Adrenal gland (tissue), 19 donors: ENCODE measurements at places on chromosomes 5 and 9. TPM values are rescaled to one million over a fixed set of nuclear protein-coding genes. Genes with fewer than 3 reads are reported as not detected.

- DNase-seq = no peak
Observed at GRCh38 chr9:85859765-85860164, 81.2 kb upstream of the NAA35 start.

RAD17 gene
- 25.2 TPM for total RNA-seq

PFN3 gene
- total RNA-seq = not detected

DNA sequence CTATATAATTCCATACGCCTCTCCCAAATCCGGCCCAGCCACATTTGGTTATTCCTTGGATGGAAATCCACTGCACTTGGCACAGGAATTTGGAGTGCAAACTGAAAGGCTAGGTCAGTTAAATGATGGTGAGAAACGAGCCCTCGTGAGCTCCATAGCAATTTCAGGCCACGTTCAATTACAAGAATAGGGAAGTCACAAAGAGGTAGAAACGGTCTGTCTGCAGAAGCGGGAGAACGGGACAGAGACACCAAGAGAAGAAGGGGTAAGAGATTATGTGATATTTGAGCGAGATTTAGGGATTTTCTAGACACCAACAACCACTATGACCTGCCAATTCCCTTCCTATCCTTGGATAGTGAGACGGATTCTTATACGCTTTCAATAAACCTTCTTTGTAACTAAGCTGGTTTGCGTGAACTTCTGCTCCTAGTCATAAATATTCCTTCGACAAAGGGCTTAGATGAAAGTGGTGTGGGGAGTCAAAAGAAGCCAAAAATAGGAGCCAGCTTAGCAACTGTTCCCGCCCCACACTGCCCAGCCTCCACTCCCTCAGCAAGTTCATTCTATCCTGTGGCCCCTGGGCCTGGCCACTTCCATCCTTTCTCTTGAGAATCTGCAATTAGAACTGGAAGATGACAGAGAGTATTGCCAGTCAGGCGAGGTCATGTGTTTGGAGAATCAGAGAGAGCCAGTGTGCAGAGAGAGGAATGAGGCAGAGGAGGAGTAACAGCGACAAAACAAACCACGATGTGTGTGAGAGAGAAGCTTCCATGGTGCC is 118.4 kb downstream of the ZNF608 start:
- DNase-seq = no peak

DNA sequence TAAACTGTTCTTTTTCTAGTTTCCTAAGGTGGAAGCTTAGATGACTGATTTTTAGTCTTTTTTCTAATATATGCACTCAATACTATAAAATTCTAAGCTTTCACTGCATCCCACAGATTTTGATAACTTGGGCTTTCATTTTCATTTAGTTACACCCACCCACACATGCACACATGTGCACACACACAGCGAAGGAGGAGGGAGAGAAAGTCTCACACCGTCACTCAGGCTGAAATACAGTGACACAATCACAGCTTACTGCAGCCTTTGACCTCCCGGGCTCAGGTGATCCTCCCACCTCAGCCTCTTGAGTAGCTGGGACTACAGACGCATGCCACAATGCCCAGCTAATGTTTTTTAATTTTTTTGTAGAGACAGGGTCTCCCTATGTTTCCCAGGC is 96.5 kb downstream of the SMIM23 start:
- no peak for DNase-seq

CATSPER3 gene
- total RNA-seq = 0.44 TPM

DNA sequence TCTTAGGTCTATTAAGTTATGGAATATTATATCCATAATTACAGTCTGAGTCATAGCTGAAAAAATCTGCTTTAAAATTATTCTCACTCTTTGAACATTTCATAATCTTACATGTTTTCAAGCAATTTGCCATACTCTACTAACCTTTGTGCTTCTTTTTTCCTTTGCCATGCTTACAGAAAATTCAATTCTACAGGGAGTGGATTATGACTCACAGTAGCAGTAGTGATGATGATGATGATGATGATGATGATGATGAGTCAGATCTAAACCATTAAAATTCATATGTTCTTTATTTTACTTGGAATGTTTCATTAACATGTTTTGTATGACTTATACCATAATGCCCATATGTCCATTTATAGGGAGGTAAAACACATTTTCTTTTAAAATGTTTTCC is 207.1 kb downstream of the VPS13A start:
- DNase-seq = no peak

GRCh38 chr9:26779062-26779461 is 113.5 kb downstream of the CAAP1 start:
- DNase-seq = no peak

SLC6A19 gene
- total RNA-seq = not detected

DNA sequence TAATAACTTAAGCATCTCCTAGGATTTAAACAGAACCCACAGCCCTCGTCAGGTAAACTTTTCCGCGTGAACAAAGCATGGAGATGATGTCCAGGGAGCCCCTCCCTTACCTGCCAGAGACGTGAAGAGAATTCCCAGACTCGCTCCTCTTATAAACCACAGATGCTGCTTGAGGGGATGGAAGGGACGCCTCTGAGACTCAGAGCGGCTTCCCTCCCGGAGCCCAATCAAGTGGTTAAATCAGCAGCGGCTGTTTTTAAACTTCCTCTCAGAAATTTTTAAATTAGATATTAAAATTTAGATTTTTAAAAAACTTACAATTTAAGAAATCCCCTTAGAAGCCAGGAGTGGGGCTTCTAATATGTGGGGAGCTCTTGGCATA is 71.8 kb downstream of the RAPGEF1 start:
- DNase-seq = peak; percentile 47

DNA sequence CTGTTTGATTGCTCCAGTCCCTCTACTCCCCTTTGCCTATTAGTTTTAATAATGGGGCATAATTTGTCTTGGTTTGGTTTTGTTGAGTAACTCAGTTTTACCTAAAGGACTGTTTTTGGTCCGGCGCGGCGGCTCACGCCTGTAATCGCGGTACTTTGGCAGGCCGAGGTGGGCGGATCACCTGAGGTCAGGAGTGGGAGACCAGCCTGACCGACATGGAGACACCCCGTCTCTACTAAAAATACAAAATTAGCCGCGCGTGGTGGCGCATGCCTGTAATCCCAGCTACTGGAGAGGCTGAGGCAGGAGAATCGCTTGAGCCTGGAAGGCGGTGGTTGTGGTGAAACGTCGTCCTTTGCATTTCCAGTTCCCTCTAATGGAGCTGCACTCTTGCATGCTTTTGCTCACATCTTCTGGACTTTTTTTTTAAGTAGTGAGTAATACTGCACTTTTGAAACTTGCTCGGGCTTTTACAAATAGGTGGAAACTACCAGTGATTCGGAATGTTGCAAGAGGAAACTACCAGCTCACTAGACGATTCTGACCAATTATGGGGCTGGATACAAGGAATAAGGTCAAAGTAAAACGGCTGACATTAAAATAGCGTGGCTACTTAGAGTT is 721 bp upstream of the MAML1 start:
- peak; percentile 41 for DNase-seq

DNA sequence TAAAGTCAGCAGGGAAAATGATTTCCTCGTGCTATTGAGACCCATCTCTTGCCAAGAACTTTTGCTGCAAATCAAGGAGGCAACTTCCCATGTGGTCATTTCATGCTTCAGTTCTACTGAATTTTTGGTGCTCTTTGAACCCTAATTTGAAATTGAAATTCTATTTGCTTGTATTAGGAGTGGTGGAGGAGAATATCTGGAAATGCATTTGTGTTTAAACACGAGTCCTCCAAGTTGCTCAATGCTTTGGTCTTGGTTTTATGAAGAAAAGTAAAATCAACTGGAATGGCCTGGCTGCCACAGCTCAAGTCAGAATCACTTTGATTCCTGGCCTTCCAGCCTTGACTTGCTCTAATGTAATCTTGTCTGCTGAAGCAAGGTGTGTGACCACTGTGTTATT is 613.2 kb downstream of the TLE1 start:
- no peak for DNase-seq

GRCh38 chr9:121672213-121672612 is 20.8 kb downstream of the DAB2IP start:
- no peak for DNase-seq

PCDHB7 gene
- total RNA-seq = 0.44 TPM

SMIM23 gene
- not detected for total RNA-seq

ACER2 gene
- total RNA-seq = 9.5 TPM

MRPL36 gene
- total RNA-seq = 49.7 TPM

- no peak for DNase-seq
Observed at GRCh38 chr5:16529306-16529705, 63.7 kb upstream of the ZNF622 start.

GRCh38 chr5:21452449-21452848 is 1400.7 kb downstream of the CDH12 start:
- peak; percentile 36 for DNase-seq

DNA sequence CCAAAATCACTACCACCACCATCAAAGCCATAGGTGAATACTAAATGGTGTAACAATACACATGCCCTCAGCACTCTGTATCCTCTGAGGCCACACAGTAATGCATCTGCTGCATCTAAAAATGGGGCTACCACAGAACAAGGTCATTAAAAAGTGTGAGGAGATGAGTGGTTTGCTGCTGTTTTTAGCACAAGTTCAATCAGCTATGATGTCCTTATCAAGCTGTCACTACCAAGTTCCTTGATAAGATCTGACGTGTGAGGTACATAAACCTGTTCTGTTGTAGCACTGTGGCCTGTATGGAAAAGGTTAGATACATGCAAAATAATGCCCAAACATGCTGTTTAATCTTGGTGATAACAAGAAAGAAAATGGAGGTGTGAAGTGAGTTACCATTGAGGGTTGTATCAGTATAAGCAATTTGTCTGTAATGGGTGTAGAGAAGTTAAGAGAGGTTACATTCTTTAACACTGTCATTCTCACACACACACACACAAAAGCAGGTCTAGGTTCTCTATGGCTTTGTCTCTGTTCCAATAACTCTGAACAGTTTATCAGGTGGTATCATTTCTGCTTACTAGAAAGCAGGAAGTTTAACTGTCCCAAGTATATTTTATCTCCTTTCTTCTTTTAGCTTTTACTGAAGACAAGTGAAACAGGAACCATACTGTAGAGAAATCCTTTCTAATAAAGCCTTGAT is 252.9 kb downstream of the CWC27 start:
- no peak for DNase-seq

DNA sequence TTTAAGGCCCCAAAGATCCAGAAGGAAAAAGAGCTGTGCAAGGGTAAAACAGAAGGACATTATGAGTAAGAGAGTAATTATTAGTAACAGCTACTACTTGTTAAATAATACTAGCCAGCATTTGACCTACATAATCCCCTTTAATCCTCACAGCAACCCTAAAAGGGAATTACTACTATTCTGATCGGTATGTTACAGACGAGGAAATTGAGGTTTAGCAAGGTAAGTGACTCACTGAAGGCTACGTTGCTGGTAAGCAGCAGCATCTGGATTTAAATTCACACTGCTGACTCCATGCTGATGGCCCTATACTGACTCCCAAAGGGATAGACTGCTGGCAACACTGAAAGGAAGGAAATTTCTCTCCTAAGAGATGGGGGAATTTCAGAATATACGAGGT is 3.7 kb upstream of the FSD1L start:
- DNase-seq = no peak

FBN2 gene
- total RNA-seq = 29.0 TPM

DNA sequence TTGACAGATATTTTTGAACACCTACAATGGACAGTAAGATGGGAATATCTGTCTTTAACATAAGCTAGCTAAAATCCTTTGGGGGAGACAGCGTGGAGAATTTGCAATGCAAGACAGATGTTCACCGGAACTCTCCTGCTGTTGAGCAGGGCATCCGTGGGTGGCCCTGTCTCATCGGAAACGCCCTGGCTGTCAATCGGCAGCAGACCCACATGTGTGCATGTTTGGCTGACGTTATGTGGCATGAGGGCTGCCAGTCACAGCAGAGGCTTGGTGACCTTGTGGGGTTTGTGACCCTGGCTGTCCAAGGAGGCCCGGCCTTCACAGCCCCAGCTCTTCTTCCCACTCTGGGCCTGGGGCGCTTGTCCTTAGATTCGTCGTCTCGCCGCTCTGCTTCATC is 129.7 kb upstream of the OTULINL start:
- no peak for DNase-seq

DNA sequence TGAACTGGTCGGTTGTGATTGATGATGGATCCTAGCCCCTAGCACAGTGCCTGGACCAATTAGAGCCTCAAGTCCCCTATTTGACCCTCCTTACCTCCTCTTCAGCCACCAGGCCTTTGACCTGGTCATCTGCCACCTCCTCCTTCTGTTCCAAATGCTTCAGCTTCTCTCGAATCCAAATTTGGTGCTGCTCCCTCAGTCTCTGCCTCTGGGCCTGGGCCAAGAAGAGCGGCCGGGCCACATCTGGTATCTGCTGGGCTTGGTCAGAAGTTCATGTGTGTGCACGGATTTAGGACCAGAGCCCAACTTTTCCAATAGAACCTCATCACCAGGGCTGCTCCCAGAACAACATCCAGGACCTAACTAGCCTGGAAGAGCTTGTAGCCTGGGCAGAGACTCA is 6.5 kb downstream of the SLC35A4 start:
- peak; percentile 55 for DNase-seq

INSL4 gene
- not detected for total RNA-seq

DNA sequence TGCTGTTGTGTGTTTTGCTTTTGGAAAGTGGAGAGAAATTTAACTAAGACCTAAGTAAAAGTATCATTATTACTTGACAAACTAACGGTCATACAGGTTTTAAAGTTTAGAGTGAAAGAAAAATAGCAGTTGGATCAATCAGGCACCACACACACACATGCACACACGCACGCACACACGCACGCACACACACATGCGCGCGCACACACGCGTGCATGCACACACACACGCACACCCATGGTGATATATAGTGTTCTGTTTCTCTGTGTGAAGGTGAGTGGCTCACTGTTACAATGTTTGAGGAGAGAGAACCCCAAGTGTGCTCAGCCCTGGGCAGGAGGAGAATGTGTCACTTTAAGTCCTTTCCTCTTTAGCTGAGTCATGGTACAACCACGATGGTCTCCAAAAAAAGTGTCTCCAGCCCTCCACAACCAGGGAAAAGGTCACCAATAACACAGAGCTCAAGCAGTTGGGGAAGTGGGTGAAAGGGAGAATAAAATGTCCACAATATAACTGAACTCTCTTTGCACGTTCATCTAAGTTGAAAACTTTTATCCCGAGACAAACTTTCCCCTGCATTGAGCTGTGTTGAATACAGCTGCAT is 3.2 kb downstream of the ZNF366 start:
- DNase-seq = no peak

SPINK13 gene
- 0.46 TPM for total RNA-seq

- DNase-seq = no peak
Observed at GRCh38 chr5:169085636-169086035, 215.3 kb downstream of the SLIT3 start.

LCN12 gene
- 3.5 TPM for total RNA-seq

DNA sequence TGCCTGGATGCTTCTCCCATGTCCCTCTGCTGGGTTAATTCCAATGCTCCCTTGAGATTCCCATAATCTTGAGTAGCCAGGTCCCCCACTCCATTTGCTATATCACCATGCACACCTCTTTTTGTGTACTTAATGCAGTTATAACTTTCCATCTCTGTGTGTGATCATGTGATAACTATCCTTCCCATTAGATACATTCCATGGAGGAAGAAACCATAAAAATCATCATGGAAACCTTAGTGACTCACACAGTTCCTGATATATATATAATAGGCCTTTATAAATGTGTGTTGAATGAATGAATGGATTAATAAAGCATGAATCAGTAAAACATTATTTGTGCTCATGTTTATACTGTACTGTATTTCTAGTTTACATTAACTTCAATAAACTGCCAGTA is 104.6 kb downstream of the PCSK5 start:
- no peak for DNase-seq
